Endothelial cell (in vitro differentiated cells): ENCODE measurements at places on chromosomes 13 and 19.

DNA sequence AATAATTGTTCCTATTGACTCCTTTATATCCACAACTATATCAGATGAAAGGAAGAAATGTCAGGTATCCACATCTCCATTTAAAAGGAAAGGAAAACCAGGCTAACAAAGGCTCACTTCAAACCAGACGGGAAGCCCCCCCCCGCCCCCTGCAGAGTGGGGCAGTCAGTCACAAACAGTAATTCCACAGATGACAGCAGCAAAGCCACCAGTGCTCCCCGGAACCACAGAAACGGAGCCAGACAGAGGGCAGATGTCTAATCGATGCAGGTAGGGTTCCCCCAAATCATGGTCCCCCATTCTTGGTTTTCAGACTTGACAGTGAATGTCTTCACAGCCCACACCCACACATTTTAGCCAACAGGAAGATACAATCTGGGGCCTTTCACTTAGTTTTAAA, 100.8 kb downstream of the STK24 start:
- DNase-seq: no peak

DNA sequence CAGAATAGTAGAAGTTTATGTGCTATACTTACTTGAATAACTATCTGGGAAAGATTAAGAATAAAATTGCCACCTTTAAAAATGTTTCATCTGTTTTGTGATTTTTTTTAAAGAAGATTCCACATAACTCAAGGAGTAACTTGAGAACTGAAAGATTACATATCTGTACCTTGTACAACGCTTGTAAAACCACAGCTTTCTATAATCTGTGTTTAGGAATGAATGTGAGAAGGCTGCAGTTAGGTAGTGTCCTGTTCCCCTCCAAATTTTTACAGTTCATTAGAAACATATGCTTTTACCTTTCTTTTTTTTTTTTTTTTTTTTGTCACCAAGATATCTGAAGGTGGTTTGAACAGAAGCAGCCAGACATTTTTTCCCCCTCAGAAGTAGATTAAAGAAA, 312.8 kb upstream of the GPC6 start:
- no peak for DNase-seq

DNA sequence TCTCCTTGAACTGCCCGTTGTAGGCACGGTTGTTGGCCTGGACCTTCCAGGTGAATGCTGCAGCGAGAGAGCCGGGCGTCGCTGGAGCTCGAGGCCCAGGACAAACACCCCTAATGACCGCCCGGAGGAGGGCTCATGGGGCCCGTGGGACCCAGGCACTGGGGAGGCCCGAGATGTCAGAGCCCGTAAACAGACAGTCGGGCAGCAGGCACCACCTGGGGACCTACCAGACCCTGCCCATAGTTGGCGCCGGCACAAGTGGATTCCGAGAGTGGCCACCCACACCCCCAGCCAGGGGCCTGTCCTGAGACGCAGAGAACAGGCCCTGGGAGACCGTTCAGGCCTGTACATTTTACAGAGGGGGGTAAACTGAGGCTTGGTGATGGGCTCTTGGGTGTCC, 2.4 kb downstream of the ATP8B3 start:
- no peak for DNase-seq

DNA sequence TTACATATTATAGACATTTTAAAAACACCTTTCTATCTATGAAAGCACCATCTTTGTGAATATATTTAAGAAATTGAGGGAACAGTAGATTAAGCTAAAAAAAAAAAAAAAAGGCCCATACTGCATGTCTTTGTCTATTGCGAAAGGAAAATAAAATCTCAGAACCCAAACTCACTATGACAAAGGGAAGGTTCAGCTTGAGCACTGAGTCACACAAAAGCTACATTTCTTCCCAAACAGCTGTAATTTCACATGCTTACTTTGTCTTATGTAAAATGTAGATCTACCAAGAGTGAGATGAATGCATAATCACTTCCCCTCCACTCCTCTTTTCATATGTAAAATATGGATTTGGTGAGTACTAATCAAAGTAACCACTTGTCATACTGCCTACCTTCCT, 640.1 kb upstream of the KLF12 start:
- no peak for DNase-seq

- DNase-seq: no peak
Measured at GRCh38 chr19:32372726-32373517, 27.5 kb downstream of the ZNF507 start.

GRCh38 chr13:110886870-110887596, 27.8 kb downstream of the ANKRD10 start:
- no peak for DNase-seq

- DNase-seq: no peak
Measured at GRCh38 chr19:48346191-48346590, 17.5 kb downstream of the TMEM143 start.

DNA sequence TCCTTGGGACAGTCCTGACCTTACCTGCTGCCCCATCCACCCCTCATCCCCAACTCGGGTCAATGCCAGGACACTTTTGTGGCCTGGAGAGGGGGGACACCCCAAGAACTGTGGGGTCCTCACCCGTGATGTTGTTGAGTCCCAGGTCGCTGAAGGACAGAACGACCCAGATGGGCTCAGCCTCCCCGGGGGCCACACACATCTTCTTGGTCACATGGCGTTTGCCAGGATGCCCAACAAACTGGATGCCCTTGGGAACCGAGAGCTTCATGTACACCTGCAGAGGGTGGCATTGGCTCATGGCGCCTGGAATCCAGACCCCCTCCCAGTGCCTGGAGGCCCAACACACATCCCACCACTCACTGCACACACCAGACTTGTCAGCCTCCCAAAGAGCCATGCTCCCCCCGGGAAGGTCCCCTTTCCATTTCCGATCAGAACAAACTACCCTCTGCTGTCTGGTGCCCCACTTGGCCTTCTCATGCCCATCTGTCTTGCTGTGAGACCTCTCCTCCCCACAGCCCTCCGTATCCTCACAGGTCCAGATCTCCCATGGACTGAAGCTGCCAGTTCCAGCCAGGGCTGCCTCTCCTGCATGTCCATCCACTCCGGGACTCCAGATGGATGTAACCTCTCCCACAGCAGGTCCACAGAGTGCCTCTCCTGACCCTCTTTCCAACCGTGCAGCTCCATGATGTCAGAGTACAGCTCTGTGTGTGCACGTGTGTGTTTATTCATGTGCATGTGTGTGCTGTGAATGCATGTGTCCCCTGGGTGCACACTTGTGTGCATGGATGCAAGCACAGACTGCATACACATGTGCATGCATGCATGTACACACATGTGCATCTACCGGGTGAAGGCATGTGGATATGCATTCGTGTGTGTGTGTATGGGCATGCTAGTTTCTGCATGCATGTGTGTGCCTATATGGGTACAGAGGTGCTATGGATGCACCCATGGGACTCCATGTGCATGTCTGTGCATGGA, 58.4 kb downstream of the F2RL3 start:
- no peak for DNase-seq

GRCh38 chr13:40143106-40143505, 487.6 kb downstream of the COG6 start:
- no peak for DNase-seq

DNA sequence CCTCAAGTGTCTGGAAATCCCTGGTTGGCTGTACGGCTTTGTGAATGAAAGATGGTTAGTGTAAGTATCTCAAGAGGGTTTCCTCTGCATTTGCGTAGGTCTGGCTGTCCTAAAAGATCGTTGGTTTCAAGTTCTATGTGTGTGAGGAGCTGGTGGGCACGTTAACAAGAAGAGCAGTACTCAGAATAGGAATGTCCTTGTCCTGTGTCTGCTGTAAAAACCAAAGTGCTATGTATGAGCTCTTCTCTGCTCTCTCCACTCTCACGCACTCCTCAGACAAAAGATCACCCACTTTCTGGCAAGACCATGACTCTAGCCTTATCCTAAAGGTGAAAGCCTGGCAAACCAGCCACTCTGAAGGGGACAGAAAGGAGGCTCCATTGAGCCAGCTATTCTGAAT, 39.1 kb downstream of the USP12 start:
- DNase-seq: no peak

- no peak for DNase-seq
Measured at GRCh38 chr13:22765547-22765946, 415.2 kb upstream of the SGCG start.

DNA sequence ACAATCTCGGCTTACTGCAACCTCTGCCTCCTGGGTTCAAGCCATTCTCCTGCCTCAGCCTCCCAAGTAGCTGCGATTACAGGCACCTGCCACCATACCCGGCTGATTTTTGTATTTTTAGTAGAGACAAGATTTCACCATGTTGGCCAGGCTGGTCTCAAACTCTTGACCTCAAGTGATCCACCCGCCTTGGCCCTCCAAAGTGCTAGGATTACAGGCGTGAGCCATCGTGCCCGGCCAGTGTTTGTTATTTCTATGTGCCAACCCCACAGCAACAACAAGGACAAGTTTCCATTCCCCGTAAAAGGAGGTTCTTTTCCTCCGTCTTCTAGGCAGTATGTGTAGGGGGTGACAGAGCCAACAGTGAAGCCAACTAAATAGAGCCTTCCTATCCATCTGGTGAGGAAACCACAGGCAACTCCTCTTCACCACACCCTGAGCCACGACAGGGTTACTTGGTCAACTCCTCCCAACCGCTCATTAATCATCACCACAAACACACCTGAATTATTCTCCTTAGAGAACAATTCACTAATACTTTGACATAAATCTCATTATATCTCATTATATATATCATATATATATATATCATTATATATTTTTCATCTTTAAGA, 25.5 kb downstream of the FOXO1 start:
- no peak for DNase-seq

- DNase-seq: no peak
Measured at GRCh38 chr19:7251494-7251893, 42.7 kb downstream of the INSR start.

DNA sequence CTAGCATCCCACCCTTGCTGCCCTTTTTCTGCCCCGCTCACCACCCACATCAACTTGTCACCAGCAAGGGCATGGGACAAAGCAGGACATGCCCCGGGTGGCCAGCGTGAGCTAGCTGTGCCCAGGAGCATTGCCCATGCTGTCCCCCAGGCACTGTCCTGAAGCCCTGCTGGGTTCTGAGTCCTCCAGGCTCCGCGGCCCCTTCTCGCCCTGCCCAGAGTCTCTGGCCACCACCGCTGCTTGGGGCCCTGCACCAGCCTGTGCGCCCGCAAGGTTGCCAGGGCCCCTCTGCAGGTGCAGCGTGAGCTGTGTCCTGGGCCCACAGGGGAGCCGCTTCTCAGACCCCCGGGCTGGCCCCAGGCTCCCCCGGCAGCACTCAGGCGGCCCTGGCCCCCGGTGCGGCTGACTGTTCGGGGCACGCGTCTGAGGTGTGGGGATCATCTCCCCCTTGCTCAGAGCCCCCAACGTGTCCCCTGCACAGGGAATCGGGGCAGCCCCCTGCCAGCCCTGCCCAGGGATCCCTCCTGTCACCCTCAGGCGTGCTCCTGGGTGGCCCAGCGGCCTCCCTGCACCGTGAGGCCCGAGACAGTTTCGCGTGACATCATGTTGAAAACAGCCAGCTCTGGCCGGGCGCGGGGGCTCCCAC, 4.1 kb downstream of the CSNK1G2 start:
- DNase-seq: no peak

DNA sequence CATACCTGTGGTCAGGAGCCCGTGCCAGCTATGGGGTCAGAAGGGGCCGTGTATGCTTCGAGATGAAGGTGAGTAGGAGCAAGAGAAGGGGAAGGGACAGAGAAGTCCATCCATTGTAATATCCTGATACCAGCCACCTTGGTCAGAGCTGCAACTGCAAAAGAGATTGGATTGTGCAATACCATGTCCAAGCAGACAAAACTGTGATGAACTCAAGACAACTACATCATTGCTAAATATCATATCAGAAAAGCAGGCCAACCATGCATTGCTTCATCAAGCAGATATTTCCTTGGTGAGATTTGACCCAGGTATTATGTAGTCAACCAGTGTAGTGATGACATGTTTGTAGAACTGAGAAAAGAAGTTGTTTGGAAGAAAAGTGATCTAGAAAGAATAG, 12.1 kb downstream of the HNRNPUL1 start:
- DNase-seq: no peak

DNA sequence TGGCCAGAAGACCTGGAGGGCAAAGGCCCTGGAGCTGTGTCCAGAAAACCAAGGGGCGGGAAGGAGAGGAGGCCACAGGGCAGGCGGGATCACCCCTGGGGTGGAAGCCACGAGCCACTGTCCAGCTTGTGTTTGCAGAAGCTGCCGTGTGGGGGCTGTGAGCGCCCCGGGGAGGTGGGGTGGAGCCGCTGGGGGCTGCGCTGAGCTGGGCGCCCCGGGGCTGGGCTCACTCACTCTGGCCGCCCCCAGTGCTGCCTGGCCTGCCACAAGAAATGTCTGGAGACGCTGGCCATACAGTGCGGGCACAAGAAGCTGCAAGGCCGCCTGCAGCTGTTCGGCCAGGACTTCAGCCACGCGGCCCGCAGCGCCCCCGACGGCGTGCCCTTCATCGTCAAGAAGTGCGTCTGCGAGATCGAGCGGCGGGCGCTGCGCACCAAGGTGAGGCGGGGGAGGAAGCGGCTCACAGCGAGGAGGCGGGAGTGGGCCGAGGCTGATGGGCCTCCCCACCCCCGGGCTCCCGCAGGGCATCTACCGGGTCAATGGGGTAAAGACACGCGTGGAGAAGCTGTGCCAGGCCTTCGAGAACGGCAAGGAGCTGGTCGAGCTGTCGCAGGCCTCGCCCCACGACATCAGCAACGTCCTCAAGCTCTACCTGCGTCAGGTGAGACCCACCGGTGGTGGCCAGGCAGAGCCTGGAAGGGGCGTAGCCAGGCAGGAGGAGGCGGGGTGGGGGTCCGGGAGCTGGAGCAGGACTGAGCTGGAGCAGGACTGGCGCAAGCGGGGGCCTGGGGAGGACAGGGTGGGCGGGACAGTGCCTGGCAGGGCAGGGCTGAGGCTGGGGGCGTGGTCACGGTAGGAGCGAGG, 13.6 kb downstream of the POLR2E start:
- no peak for DNase-seq

GRCh38 chr19:12843999-12844732, 5.9 kb downstream of the MAST1 start:
- DNase-seq: no peak

DNA sequence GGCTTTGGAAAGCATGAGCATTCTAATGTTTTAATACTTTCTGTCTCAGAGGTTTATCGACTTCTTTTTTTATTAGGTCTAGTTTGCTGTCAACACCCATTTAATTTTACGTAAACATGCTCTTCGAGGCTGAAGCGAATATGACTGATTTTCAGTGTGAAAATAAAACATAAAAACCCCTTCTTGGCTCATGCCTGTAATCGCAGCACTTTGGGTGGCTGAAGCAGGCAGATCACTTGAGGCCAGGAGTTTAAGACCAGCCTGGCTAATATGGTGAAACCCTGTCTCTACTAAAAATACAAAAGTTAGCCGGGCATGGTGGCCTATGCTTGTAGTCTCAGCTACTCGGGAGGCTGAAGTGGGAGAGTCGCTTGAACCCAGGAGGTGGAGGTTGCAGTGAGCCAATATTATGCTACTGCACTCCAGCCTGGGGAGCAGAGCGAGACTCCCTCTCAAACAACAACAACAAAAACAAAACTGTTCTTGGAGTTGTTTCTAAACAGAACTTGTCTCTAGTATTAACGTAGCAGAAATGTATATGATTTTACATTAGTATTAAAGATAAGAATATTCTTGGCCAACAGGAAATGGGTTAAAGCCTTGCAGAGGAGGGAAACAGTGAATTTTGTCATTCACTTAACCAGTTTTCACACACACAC, 7.1 kb upstream of the IGFL3 start:
- DNase-seq: no peak

- DNase-seq: no peak
Measured at GRCh38 chr19:31347354-31347753, 1.9 kb downstream of the TSHZ3 start.
